ENCODE measurements at places on chromosomes 7 and 10. TPM values are rescaled to one million over a fixed set of nuclear protein-coding genes. Genes with fewer than 3 reads are reported as not detected.

CLRN3 gene
- not detected for total RNA-seq

TMEM72 gene
- not detected for total RNA-seq

MTPN gene
- 83.3 TPM for total RNA-seq

IFIT1B gene
- total RNA-seq: not detected

CFAP46 gene
- total RNA-seq: not detected

- DNase-seq: no peak
These were observed 9.9 kb downstream of the CNNM1 start for GRCh38 chr10:99339077-99339476.

- no peak for DNase-seq
These were observed 458.8 kb upstream of the ZMIZ1 start for GRCh38 chr10:78609976-78610375.

DNA sequence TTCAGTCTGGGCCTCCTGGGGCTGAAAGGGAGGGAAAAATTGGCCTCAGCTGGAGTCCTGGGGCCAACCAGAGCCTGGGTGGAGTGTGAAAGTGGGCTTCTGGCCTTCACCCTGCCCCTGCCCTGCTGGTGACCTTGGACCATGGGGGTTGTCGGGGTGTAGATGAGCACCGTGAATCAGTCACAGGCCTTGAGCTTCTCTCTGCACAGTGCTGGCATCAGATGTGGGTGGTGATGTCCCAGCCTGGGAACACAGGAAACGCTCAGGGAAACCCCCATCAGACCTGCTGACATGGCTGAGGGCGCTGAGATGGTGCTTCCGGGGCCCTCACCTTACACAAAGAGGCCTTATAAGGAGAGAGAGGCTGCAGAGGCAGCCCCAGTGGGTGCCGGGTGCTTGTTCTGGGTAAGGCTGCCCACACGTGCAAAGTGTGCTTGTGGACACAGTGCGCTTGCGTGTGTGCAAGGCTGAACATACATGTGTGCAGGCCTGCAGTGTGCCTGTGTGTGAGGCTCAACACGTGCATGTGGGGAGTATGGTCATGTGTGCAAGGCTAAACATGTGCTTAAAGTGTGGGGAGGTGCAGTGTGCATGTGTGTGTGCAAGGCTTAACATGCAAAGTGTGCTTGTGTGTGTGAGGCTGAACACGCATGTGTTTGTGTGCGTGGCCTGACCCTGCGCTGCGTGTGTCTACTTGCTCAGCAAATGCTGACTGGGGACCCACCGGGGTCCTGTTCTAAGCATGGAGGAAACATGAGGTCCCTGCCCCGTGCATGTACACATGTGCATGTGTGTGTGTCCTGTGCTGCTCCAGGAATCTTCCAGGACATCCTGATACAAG lies 6.5 kb downstream of the ARPC1B start:
- no peak for DNase-seq

DNA sequence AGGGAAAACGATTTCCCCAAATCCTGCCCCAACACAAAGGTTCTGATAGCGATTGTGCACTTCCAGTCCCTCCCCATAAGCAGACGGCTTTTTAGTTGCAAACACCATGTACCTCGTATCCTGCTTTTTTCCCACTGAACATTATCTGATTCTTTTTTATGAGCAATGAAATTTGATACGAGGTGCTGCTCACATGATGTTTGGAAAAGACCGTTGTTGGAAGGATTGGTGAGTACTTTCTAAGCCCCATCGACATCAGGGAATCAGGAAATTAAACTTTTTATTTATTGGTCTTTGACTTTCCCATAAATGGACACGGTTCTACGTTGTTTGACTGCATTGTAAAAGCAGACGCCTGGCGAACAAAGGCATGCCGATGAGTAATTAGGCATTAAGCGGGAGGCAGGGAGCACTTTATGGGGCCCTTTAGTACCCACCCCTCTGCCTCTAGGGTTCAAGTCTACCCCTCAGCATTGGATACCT lies 49.4 kb downstream of the TEX36 start:
- no peak for DNase-seq

- no peak for DNase-seq
These were observed 211.5 kb downstream of the DGKB start for GRCh38 chr7:14691034-14691433.

DNA sequence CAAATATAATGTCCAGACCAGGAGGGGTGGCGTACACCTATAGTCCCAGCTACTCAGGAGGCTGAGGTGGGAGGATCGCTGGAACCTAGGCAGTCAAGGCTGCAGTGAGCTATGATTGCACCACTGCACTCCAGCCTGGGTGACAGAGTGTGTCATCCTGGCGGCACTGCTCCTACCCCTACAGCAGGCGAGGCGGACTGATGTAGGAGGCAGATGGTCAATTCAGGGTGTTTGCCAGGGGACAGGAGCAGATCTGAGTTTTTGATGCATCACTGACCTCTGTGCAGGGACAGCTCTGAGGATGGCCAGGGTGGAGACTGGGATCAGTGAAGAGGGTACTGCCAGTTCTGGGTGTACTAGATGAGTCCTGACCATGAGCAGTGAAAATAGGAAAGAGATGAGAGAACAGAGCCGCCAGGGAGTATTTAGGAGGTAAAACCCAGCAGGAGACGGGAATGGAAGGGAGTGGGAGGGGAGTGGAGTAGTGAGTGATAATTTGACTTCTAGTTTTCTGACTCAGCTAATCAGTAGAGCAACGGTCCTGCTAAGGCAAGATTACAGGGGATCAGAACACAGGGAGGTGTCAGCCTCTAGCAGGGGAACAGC lies 75.3 kb downstream of the HIP1 start:
- no peak for DNase-seq

- no peak for DNase-seq
These were observed 176.4 kb downstream of the PTPN20 start for GRCh38 chr10:47087667-47088066.

DNA sequence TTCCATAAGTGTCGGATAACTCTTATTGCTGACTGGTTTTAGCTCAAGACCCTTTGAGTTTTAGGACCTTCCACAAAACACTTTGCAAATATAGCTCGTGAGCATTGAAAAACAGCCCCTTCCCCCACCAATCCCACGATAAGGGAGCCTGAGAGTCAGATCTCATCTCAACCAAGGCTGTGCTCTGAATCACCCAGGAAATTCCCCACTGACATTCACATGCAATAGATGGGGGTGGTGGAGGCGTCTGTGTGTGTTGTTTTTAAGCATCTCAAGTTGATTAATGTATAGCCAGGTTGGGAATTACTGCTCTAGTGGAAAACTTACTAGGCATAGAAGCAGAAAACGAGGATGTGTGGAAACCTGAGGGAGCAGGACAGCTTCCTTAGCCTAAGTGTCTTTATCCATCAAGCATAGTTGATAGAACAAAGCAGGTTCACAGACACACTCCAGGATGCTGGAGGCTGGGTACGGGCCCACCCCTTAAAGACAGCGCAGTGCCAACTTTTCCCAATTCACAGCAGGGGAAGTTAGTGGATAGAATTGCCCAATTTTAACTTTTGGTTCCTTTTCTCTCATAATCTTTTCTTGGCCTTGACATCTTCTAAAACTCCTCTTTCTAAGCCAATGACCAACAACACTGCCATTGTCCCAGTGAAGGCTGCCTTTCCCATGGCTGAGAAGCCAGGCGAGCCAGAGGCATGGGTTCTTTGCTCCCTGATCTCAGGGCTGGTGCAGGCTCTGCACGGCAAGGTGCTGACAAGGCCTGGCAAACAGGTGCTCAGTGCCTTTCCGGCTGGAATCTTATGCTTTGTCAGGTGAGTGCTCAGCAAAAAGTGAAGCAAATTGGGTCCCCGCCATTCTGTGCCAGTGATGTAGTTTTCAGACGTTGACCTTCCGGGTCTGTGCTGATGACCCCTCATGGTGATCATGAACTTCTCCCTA lies 98.5 kb upstream of the INSIG1 start:
- no peak for DNase-seq

- DNase-seq: peak; percentile 88
These were observed 51.1 kb downstream of the CPEB3 start for GRCh38 chr10:92239600-92240288.

- no peak for DNase-seq
These were observed 9.5 kb upstream of the KAZALD1 start for GRCh38 chr10:101052285-101052684.

DNA sequence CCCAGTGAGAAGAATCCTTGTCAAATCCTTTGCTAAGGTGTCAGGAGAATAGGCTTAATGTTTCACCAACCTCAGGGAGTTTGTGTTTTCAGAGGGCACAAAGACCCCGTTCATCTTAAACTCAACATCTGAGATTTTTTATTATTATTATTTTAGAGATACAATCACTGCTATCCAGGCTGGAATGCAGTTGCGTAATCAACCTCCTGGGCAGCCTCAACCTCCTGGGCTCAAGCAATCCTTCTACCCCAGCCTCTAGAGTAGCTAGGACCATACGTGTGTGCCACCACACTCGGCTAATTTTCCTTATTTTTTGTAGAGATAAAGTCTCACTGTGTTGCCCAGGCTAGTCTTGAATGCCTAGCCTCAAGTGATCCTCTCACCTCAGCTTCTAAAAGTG lies 599.2 kb downstream of the KCNMA1 start:
- no peak for DNase-seq

GRCh38 chr10:89419548-89419947 lies 5.2 kb downstream of the IFIT5 start:
- no peak for DNase-seq

- peak; percentile 57 for DNase-seq
These were observed 7.1 kb upstream of the CPA5 start for GRCh38 chr7:130337410-130337971.

- DNase-seq: no peak
These were observed 938.9 kb downstream of the NRG3 start for GRCh38 chr10:82813856-82814255.
